ENCODE measurements at places on chromosomes 1 and 21.

GRCh38 chr1:206717674-206717989 lies 32.9 kb downstream of the MAPKAPK2 start:
- peak overlapping the region; percentile 99 for H3K27ac ChIP-seq
- no peaks in the 10 kb centered on the region for H3K36me3 ChIP-seq
- peak overlapping the region; percentile 83 for H3K4me3 ChIP-seq
- no peaks in the 10 kb centered on the region for H3K27me3 ChIP-seq
- DNase-seq: no peak

DNA sequence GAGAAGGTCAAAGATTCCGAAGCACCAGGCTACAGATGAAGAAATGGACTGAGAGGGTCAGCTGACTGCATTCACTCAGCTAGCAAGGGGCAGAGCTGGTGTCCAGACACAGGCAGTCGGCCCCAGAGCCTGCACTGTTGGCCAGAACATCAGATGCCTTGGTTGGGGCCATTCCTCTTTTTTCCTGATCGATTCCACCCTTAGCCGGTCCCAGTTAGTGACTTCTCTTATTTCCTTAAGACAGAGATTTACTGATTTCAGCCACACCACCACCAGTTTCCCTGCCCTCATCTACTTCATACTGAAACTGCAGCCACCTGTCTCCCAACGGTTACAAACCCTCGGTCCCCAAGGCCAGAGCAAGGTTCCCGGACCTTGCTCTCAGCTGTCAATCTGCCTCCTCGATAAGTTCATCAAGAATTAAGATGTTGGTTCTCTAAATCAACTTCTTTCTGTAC lies 11.5 kb downstream of the CD58 start:
- H3K4me3 ChIP-seq: peak overlapping the region; percentile 79
- peaks cover 2% of the 10 kb centered on the region for H3K36me3 ChIP-seq
- peaks cover 57% of the 10 kb centered on the region for H3K4me1 ChIP-seq
- H3K27ac ChIP-seq: peak overlapping the region; percentile 93
- no peaks in the 10 kb centered on the region for H3K27me3 ChIP-seq

DNA sequence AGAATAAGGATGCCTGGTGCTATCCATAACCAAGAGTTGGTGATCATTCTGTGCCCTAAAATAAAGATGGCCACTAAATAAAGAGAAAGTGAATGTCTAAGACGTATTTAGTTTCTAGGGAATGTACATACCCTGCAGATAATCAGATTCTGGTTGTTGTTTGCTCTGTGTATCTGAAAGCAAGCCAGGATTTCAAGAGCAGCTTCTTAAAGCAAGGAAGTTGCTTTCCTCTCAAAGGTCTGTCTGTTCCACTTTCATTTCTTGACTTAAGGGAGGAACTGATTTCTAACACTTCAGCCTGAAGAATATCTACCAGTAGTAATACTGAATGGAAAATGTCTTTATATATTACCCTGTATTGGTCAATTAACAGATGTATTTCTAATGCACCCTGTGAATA lies 88.8 kb downstream of the KIF1B start:
- H3K4me1 ChIP-seq: no peaks in the 10 kb centered on the region
- no peak overlapping the region for H3K27ac ChIP-seq
- H3K4me3 ChIP-seq: no peak overlapping the region

DNA sequence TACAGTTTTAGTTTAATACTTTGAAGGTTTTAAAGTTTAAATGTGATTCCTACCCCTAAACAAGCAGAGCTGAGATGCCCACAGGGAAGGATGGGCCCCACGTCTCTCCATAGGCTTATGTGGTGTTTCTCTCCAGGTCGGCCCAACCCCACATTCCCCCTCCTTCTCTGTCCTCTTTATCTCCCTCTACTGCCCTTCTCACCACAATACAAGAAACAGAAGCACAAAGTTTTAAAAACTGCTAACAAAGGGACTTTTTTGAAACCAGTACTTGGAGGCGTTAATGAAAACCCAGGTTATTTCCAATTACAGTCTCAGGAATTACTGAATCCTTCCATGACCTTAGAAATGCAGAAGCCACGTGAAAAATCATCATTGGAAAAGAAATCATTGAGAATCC lies 324.0 kb downstream of the NTNG1 start:
- no peak for DNase-seq
- H3K27me3 ChIP-seq: peaks cover 38% of the 10 kb centered on the region
- H3K27ac ChIP-seq: no peak overlapping the region
- no peak overlapping the region for H3K4me3 ChIP-seq

DNA sequence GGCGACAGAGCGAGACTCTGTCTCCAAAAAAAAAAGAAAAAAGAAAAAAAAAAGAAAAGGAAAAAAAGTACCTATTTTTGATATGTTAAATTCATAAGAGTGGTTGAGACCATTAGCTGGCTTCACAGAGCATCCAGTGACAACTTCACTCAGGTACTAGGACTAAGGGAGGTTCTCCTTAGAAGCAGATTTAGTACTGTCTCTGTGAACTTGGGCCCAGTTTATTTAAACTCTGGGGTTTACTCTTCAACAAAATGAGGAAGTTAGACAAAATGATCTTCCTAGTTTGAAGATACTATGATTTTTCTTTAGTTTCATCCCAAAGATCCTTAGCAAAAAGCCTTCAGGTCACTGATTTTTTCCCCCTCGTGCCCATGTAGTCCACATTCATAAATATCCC lies 21.2 kb downstream of the MACO1 start:
- H3K4me1 ChIP-seq: peaks cover 7% of the 10 kb centered on the region
- H3K27me3 ChIP-seq: no peaks in the 10 kb centered on the region
- no peak overlapping the region for H3K4me3 ChIP-seq
- DNase-seq: no peak
- H3K36me3 ChIP-seq: peaks cover 2% of the 10 kb centered on the region

DNA sequence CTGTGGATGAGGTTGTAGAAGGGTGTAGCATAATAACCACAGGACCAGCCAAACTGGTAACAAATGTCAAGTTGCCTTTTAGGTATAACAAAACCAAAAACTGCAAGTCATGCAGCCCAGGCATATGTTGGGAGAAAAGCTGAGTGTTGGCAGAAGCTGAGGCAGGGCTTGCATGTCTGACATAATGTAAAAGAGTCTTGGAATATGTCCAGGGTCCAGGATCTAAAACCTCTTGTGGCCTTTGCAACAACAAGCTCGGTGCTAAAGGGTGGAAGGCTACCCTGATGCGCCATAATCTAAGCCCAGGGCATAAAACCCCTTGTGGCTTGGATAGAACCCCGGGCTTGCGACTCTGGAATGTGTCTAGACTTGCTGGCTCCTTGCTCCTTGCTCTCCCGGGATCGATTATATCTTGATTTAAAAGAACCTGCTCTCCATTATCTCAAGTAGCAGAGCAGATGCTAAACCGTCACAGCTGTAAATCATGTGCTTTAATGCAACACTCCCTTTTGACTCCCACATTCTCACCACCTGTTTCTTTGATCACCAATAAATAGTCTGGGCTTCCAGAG lies 26.5 kb upstream of the SLC35A3 start:
- DNase-seq: no peak
- peaks cover 5% of the 10 kb centered on the region for H3K36me3 ChIP-seq
- peaks cover 27% of the 10 kb centered on the region for H3K27me3 ChIP-seq
- H3K4me1 ChIP-seq: no peaks in the 10 kb centered on the region
- H3K4me3 ChIP-seq: no peak overlapping the region
- no peak overlapping the region for H3K27ac ChIP-seq

Measured in T-helper 17 cell (primary cell).